Left lung (tissue), 14 donors: ENCODE measurements at places on chromosomes 5 and 9. TPM values are rescaled to one million over a fixed set of nuclear protein-coding genes. Genes with fewer than 3 reads are reported as not detected.

Gene NTNG2
- polyA plus RNA-seq: 0.89 TPM

Gene NR6A1
- polyA plus RNA-seq: 1.6 TPM

Gene C7
- 383 TPM for polyA plus RNA-seq

Gene SPINK5
- polyA plus RNA-seq: 1.5 TPM

Gene PCDHGA3
- 3.3 TPM for polyA plus RNA-seq

Gene TEX48
- not detected for polyA plus RNA-seq

Gene AK6
- polyA plus RNA-seq: 58.1 TPM

Gene PCDHGA7
- 1.8 TPM for polyA plus RNA-seq

Gene PROB1
- 1.2 TPM for polyA plus RNA-seq

Gene PCDHB9
- polyA plus RNA-seq: 4.1 TPM

Gene NNT
- 92.9 TPM for polyA plus RNA-seq

Gene BAAT
- 0.70 TPM for polyA plus RNA-seq

- DNase-seq: no peak
Measured at GRCh38 chr5:56422076-56422762, 189.1 kb upstream of the ANKRD55 start.

GRCh38 chr5:161410640-161411039 lies 135.9 kb downstream of the GABRB2 start:
- DNase-seq: no peak

GRCh38 chr5:140678993-140679392 lies 5.6 kb upstream of the DND1 start:
- no peak for DNase-seq

- DNase-seq: no peak
Measured at GRCh38 chr5:39420482-39421145, 4.2 kb downstream of the DAB2 start.

DNA sequence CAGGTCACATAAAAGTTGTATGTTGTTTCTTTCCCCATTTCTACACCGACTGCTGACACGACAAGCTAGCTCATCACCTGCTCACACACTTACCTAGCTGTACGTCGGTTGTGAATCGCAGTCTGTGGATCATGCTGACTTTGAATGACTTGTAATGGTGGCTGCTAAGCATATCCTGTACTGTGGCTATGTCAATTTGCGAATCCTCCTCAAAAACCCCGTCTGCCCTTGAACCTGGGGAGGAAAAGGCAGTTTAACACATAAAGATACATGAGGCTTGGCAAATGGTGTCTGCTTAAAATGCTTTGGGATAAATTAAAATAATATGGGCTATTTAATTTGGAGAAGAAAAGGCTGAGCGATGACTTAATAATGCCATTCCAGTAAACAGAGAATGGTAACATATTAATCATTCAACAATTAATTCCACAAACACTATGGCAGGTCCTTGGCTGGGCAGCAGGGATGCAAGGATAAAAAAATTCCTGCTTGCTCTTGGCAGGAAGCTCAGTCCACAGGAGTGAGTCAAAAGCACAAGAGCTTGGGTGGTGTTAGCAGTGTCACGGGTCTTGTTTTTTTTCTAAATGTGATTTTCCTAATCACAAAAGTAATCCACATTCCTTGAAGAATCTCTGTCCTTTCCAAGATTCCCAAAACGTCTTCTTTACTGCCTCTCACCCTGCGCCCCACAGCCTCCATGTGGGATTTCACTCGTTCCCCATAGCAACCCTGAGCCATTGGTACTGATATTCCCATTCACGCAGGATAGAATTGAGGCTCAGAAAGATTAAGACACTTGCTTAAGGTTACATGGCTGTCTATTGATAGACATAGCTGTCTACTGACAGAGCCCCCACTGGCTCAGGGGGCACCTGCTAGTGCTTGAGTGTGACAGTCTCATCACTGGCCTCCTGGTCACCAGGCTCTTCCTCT lies 222.4 kb downstream of the MAPKAP1 start:
- no peak for DNase-seq

GRCh38 chr5:168055141-168055683 lies 236.2 kb upstream of the WWC1 start:
- no peak for DNase-seq

GRCh38 chr5:16759147-16759773 lies 142.5 kb upstream of the RETREG1 start:
- DNase-seq: no peak

GRCh38 chr5:142201471-142201887 lies 92.9 kb downstream of the NDFIP1 start:
- no peak for DNase-seq

DNA sequence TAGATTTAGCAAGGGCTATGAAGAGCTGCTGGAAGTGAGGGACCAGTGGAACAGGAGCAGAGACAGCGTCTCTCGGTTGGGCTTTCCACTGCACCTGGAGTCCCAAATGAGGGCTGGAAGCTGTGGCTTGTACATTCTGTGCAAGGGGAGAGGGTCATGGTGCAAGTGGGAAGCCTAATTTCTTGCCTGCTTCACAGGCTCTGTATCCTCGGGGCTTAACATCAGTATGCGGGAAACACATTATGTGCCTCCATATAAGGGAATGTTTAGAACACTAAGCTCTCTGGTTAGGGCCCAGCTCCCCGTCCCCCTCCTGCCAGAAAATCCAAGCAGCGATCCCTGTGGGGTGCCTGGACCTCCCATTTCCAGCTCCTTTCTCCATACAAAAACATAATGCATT lies 89.0 kb upstream of the NIPAL4 start:
- no peak for DNase-seq

DNA sequence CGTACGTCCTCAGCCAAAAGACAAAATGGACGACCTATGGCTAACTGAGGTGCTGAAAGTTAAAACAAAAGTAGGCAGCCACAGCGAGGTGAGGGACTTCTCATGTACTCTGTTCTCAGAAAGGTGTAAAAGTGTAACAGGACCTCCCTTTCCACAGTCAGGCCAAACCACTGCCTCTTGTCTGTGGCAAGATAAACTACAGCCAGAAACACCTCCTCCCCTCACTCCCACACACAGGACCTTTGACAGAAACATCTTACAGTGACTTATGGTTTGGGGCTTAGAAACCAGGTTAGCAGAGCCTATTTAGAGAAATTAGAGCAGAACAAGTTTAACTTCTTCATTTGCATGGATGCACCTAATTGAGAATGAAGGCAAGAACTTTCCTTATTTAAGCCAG lies 499.1 kb upstream of the GRIN3A start:
- DNase-seq: no peak

- peak; percentile 34 for DNase-seq
Measured at GRCh38 chr5:179817470-179817840, 3.2 kb upstream of the SQSTM1 start.

- peak; percentile 31 for DNase-seq
Measured at GRCh38 chr5:57841676-57842363, 359.2 kb upstream of the ACTBL2 start.

GRCh38 chr9:19199012-19199411 lies 31.5 kb upstream of the DENND4C start:
- DNase-seq: no peak

GRCh38 chr5:161311146-161311708 lies 235.3 kb downstream of the GABRB2 start:
- no peak for DNase-seq

- DNase-seq: no peak
Measured at GRCh38 chr5:8949908-8950307, 596.0 kb downstream of the SEMA5A start.

- no peak for DNase-seq
Measured at GRCh38 chr5:166906991-166907713, 1384.3 kb upstream of the WWC1 start.

GRCh38 chr5:10283927-10284635 lies 23.6 kb downstream of the CMBL start:
- peak; percentile 86 for DNase-seq

DNA sequence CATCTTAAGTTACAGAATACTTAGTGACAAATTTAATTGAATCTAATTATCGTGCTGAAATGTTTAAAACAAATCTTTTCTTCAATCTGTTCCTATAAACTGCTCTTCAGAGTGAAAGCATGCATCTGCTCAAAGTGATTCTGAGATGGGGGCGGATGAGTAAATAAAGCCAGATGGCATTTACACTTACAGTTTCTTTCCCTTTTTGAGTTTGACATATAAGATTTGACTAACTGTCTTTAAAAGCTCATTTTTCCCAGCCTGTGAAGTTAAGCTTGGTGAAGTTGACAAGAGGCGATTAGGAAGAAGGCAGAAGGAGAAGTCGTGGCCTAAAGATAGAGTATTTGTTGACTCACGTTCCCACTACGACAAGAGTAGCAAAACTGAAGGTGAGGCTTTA lies 137.4 kb downstream of the LPAR1 start:
- no peak for DNase-seq

GRCh38 chr5:72107901-72108201 lies 576 bp downstream of the MAP1B start:
- no peak for DNase-seq

GRCh38 chr5:79772651-79773050 lies 83.0 kb downstream of the CMYA5 start:
- no peak for DNase-seq

DNA sequence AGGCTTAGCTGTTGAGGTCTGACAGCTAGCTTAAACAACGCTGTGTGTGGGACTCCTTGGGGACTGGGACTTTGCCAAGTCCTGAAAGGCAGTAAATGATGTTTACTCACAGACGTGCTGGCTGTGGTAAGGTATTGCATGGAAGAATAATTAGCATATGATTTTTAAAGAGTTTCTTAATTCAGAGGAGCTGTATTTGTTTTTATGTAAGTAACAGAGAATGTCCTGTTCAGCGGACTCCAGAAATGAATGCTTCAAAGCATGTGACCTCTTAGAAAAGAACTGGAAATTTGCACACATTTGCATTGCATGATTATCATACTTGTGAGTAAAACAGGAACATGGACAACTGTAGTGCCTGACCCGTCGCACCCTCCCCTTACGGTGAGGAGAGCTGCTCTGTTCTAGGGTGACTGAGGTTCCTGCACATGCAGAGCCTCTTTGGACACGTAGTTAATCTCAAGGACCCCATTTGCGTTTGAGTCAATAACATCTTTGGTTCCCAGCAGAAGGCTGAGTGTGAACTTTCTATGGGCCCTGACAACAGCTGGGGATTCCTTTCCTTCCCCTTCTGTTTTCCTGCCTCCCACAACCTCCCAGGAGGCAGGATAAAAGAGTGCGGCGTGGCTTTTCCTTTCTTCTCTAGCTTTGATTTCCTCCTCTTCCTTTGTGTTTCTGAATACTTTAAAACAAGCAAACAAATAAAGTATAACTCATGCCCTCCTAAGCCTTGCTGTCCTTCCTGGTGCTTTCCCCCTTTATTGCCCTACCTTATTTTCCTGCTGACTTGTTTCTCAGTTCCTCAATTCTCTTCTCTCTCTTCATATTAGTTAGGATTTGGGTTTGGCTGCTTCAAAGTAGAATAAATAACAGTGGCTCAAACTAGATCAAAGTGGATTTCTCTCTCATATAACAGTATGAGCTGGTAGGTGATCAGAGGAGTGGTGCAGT lies 157.2 kb upstream of the CD180 start:
- DNase-seq: peak; percentile 15

DNA sequence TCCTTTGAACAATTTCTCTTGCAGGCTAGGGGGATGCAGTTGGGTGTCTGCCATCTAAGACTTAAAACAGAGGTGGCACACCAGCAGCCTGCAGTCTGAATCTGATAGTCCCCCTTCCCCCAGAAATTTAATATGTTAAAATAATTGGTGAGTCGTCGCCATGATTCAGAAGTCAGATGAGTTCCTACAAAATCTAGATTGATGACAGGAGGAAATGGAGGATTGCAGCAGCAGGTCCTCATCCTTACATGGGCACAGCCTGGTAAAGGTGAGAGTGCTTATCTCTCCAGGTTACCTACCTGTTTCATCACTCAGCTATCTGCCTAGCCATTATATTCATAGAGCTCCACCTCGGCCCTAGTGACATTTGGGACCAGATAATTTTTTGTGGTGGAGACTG lies 112.3 kb downstream of the PCSK1 start:
- no peak for DNase-seq
